ENCODE measurements at places on chromosomes 7 and 10. TPM values are rescaled to one million over a fixed set of nuclear protein-coding genes. Genes with fewer than 3 reads are reported as not detected.

The ZNF488 gene
- total RNA-seq, result not detected

- DNase-seq, result no peak
These were observed 166.8 kb downstream of the SUGCT start for GRCh38 chr7:40301486-40302068.

- no peak for DNase-seq
These were observed 17.8 kb upstream of the GSAP start for GRCh38 chr7:77433901-77434300.

The FAM200A gene
- 5.8 TPM for total RNA-seq

- no peak for DNase-seq
These were observed 56.1 kb upstream of the ARID5B start for GRCh38 chr10:61845196-61845949.

The GBX1 gene
- total RNA-seq, result not detected

The DNAJC12 gene
- 3.3 TPM for total RNA-seq

- DNase-seq, result no peak
These were observed 686.5 kb downstream of the LRMDA start for GRCh38 chr10:76117949-76118348.

The FOXP2 gene
- total RNA-seq, result 7.2 TPM

The NEUROG3 gene
- total RNA-seq, result 1.1 TPM

DNA sequence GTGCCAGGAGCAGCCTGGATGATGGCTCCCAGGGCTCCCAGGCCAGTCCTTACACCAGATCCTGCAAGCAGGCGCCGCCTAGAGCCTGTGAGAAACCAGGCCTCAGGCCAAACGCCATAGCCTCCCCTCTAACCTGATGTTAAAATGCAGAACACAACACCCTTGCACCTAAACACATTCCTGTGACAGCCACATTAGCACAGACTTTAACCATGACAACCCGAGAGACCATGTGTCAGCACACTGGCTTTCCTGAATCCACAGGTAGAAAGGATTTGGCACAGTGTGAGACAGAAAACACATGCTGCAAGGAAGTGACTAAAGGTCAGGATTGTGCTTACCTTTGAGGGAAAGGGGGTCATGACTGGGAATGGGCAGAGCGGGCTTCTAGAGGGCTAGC, 59.9 kb downstream of the SGMS1 start:
- DNase-seq, result no peak

- no peak for DNase-seq
These were observed at the start of gene MEST for GRCh38 chr7:130491841-130492522. MEST (plus strand) TSS chr7:130492085; CDS start chr7:130492314, 229 bp downstream.

GRCh38 chr7:76330673-76331072, 28.1 kb downstream of the YWHAG start:
- DNase-seq, result no peak

The PALD1 gene
- total RNA-seq, result 3.3 TPM

GRCh38 chr10:43136995-43137716, 1.1 kb upstream of the CSGALNACT2 start:
- DNase-seq, result no peak

The CTAGE15 gene
- total RNA-seq, result 1.3 TPM

DNA sequence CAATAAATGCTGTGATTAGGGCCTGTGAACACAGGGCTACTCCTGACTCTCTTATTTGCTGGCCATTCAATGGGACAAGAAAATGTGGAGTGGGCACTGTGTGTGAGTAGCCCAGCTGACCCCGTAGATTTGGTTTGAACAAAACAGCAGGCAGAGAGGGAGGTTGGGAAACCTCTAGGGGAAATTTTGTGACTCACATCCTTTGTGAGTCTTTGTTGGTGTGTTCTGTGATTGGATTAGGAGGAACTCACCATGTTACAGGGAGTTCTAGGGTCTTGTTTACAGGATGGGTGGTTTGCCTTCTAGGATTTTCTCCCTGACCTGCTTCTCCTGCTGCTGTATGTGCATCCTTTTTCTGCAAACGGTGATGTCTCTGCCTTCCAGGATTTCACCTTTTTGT, 128.3 kb upstream of the MKI67 start:
- no peak for DNase-seq
